ENCODE measurements at places on chromosomes 5 and 9.

DNA sequence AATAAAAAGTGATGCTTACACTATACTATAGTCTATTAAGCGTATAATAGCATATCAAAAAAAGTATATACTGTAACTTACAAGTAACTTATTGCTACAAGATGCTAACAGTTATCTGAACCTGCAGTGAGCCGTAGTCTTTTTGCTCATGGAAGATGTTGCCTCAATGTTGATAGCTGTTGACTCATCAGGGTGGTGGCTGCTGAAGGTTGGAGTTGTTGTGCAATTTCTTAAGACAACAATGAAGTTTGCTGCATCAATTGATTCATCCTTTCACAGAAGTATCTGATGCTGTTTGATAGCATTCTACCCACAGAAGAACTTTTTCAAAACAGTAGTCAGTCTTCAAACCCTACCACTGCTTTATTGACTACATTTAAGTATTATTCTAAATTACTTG is 7.8 kb upstream of the C9orf40 start:
- DNase-seq: peak; percentile 78

- no peak for DNase-seq
Observed at GRCh38 chr5:163410505-163410904, 26.9 kb upstream of the CCNG1 start.

- DNase-seq: peak; percentile 27
Observed at GRCh38 chr5:61167382-61167781, 5.1 kb upstream of the SMIM15 start.

DNA sequence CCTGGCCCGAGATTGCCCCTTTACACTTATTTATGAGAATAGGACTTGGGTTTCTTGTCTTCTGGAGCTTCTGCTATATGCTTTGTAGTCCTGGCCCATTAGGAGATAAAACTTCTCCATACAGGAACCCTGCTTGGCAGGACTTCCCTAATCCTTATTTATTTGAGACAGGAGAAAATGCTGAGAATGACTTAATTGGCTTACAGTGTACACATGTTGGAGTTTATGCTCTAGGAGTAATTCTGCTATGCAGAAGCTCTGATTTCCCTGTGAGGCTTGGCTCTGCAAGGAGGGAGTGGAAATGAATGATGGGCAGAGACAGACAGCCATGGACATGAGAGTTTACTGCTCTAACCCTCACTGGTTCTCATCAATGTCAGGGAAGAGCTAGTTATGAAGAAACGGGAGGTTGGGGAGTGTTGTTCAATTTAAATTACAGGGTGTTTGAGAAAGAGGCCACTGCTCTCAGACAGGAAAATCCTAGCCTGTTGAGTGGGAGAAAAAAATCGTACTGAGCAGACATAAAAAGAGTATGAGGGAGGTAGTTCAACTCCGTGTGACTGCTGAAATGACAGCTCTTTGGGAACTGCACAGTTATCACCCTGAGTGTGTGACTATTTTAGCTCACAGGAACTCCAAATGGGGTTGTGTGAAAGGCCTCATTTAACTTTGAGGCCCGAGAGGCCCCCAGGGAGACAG is 37.5 kb downstream of the ACTBL2 start:
- DNase-seq: no peak

GRCh38 chr5:95725937-95726810 is 5.0 kb upstream of the RHOBTB3 start:
- no peak for DNase-seq

DNA sequence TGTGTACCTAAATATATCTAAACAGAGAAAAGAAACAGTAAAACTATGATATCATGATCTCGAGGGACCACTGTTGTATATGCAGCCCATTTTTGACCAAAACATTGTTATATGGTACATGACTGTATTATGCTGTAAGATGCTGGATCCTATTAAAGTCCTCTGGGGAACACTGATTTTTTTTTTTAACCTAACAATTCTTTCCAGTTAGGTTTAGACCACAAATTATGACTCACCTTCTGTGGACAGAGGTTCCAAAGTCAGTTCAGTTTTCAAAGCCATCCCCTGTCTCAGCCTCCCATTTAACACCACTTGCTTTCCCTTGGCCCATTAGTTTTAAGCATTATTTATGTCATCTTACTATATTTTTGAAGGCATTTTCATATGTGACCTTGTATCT is 27.1 kb downstream of the TRMO start:
- DNase-seq: no peak

DNA sequence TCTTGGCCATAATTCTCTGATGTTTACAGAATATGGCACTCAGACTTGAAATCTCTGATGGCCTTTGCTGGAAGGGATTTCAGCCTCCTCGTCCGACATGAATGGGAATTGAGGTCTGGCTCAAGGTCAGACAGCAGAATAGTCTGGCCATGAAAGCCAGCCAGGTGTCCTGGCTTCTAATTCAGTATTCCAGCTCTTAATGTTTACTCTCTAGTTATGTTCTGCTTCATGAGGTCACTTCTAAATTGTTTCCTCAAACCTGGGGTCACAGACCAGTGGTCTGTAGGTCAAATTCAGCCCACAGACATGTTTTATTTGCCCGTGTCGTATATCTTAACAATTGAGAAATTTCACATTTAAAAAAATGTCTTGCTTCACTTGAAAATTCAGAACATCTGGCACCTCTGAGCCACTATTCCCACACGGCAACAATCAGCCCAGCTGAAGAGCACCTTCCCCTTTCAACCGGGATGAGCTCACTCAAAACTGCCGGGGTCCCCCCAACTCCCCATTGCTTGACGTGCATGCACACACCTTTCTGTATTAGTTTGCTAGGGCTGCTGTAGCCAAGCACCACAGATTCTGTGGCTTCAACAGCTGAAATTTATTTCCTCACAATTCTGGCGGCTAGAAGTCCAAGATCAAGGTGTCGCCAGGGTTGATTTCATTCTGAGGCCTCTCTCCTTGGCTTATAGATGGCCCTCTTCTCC is 243.5 kb downstream of the ENC1 start:
- no peak for DNase-seq

DNA sequence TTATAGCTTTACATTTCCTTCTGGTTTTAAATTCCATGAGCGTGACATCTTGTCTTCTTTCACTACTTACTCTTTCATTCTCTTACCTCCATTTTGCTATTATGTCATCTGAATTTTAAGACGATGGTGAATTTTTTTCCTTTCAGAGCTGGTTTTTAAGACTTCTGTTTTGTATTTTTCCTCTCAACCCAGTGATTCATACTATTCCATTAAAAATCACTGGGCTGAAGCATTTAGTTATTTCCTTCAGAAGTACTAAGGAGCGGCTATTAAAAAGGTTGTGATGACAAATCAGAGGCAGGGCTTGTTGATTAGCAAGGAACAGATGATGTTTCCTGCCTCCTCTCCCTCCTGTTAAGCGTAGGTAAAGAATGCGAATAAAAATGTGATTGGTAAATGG is 16.5 kb downstream of the AGXT2 start:
- no peak for DNase-seq

- DNase-seq: no peak
Observed at GRCh38 chr5:56769875-56770604, 45.3 kb upstream of the MAP3K1 start.

GRCh38 chr5:149118463-149118862 is 22.8 kb upstream of the ABLIM3 start:
- DNase-seq: no peak

- no peak for DNase-seq
Observed at GRCh38 chr9:33795281-33795680, at the start of gene PRSS3. PRSS3 (plus strand) TSS chr9:33795561; CDS start chr9:33795574, 13 bp downstream.

DNA sequence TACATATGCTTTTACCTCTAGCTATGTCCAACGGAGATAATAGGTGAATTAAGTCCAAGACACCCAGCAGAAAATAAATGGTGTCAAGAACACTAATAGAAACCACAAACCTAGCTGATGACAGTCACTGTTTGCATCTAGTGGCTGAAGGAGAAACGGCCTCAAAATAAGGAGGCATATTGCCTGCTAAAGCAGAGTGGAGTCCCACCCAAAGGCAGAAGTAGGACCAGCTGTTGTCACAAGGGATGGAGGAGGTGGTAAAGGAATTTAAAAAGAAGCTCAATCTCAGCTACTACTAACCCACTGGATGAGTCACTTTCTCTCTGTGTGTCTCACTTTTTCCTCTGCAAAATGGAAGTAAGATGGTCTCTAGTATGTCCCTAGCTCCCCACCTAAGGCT is 224.3 kb downstream of the GRIA1 start:
- no peak for DNase-seq
